ENCODE measurements at places on chromosomes 1 and 21. TPM values are rescaled to one million over a fixed set of nuclear protein-coding genes. Genes with fewer than 3 reads are reported as not detected.

Gene RGSL1
- not detected for polyA plus RNA-seq

Gene TMEM81
- 2.5 TPM for polyA plus RNA-seq

Gene GBP5
- 1.7 TPM for polyA plus RNA-seq

Gene ZYG11A
- 0.01 TPM for polyA plus RNA-seq

Gene NBPF10
- polyA plus RNA-seq, result 0.53 TPM

Gene TLR5
- polyA plus RNA-seq, result 23.6 TPM

Measured in lung (tissue), 17 donors.